ENCODE measurements at places on chromosomes 11 and 22.

DNA sequence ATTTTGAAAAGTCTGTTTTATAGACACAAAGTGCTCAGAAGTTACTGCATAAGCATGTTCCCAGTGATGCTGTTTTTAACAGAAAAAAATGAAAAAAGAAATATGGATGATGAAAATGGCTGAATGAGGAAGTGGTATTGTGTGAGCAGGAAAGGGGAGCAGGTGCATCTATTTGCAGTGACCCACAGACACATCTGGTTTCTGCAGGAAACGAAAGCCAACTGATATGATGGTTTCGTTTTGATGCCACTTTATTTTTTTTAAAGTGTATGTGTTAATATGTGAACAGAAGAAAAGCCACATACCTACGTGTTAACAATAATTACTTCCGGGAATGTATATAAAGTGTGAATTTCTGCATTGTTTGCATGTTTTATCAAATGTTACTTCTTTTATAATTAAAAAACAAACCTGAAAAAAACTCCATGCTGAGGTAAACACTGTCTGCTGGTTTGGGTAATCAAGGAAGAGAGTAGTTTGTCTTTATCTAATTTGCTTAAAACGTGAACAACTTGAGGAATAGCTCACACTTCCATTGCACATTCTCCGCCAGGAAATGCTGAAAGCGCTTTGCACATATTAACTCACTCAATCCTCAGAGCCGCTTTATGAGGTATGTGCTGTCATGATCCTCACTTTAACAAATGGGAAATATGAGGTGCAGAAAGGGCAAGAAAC is 1335.9 kb downstream of the TBC1D22A start:
- DNase-seq = no peak

DNA sequence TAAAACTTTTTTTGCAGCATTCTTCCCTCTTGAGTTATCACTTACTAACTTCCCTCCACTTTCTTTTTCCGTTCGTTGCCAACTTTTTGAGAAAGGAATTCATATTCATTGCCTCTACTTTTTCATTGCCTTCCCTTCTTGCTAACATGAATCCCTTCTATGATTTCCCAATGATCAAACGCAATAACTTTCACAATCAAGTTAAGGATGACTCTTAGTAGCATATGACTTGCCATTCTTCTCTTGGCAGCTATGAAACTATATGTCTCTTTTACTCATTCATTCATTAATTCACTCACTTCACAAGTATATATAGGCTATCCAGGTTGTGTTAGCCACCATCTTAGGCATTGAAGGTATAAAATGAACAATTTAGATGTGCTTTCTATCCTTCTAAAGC is 16.6 kb upstream of the ARHGAP20 start:
- DNase-seq = no peak

DNA sequence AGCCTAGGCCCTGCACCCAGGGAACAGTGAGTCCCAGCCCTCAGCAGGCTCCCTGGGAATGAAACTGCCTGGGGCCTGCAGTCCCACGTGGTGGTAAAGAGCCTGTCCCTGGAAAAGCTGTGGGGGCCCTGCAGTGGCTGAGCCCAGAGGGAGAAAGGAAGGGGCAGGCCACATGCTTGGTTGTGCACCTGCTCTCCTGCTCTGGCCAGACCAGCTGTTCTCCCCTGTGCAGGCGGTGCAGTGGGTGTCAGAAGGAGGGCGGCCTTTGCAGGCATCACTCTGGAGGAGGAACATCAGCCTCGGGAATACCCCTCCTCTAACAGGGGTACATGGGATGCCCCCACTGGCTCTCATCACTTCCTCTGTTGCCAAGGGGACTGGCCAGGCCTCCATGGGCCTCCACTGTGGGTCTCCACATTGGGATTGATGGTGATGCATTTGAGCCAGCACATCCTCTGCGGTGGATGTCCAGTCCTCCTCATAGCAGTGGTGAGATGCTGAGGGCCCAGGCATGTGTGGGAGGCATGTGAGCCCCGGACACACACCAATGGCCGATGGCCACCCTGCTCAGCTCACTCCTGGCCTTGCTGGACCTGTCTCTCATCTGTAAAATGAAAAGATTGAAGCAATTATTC is 690.4 kb downstream of the BRD1 start:
- no peak for DNase-seq

- no peak for DNase-seq
Measured at GRCh38 chr11:61072316-61073109, 29.8 kb upstream of the CD5 start.

DNA sequence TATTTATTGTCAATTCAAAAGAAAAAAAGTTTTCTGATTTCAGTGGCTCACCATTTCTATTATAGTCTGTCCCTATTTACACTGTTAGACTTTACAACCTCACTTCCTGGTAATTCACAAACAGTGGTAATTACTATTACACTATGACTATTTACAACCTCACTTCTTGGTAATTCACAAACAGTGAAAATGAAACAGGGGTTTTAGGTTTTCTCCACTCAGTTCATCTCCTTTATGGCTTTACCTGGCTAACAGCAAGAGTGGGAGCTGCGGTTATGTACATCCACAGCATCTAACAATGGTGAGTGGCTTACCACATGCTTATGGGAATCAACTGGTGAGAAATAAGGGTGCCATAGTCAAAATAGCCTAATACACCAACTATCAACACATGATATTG is 166.4 kb downstream of the CASP12 start:
- DNase-seq = no peak

GRCh38 chr11:100890789-100891188 is 203.7 kb downstream of the ARHGAP42 start:
- DNase-seq = no peak

DNA sequence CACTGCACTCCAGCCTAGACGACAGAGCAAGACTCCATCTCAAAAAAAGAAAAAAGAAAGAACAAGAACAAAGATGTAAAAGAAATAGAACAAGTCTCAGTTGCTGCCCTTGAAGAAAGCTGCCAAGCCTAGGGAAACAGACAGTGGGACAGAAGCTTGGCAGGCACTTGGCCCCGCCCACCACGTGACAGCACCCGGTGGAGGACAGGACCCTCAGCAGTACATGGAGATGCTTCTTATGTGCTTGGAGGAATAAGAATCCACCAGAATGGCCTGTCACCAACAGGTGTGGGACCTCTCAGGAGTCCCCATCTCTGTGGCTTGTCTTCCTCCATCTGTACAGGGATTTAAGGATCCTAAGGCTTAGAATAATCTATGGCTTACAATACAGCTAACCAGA is 7.6 kb upstream of the TMPRSS6 start:
- no peak for DNase-seq

GRCh38 chr11:116930177-116930576 is 92.8 kb upstream of the APOA1 start:
- DNase-seq = peak; percentile 60

GRCh38 chr11:113419454-113420003 is 31.9 kb downstream of the ANKK1 start:
- no peak for DNase-seq

DNA sequence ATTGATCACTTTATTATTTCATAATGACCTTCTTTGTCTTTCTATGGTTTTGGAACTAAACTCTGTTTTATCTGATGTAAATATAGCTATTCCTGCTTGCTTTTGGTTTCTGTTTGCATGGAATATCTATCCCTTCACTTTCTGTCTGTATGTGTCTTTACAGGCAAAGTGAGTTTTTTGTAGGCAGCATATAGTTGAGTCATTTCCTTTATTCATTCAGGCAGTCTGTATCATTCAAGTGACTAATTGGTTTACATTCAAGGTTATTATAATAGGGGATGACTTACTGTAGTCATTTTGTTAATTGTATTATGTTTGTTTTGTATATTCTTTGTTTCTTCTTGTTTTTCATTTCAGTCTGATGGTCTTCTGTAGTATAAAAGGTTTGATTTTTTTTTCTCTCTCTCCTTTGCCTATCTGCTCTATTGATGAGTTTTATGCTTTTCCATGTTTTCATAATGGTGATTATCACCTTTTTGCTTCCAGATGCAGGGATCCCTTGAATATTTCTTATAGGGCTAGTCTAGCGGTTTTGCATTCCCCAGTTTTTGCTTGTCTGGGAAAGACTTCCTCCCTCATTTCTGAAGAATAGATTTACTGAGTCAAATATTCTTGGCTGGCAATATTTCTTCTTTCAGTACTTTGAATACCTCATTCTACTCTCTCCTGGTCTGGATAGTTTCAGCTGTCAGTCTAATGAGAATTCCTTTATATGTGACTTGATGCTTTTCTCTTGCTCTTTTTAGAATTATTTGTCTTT is 50.4 kb downstream of the GDPD4 start:
- DNase-seq = no peak

- no peak for DNase-seq
Measured at GRCh38 chr22:44328762-44329161, 16.0 kb upstream of the SHISAL1 start.

DNA sequence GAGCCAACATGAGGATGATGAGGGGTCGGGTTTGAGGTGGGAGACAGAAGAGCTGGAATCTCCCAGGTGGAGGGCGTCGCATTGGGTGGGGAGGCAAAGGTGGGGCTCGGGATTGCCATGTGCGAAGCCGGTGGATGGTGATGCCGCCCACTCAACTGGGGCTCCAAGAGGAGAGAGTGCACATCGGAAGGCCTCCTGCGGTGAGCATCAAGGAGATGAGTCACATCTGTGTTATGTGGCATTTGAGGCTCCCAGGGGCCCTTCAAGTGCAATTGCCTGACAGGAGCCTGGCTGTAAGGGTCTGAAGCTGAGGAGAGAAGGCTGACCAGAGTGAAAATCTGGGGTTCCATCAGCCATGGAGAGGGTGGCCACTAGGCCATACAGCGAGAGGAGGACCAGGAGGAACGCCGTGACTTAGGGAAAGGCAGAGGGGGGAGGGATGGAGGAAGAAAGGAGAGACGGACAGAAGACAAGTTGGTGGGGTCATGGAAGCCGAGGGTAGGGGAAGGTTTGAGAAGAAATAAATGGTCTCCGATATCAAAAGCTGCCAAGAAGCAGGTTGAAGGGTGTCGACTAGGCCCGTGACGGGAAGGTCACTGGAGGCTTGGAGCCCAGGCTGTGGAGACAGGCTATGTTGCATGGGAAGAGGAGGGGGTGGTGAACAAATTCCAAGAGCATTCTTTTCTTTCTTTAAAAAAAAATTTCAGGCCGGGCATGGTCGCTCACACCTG is 21.3 kb downstream of the RASD2 start:
- no peak for DNase-seq

- DNase-seq = no peak
Measured at GRCh38 chr11:63007920-63008319, 7.7 kb downstream of the SLC22A8 start.

- peak; percentile 76 for DNase-seq
Measured at GRCh38 chr11:57251491-57252104, 14.5 kb upstream of the APLNR start.

- DNase-seq = no peak
Measured at GRCh38 chr11:72116019-72116755, 3.7 kb upstream of the ANAPC15 start.

DNA sequence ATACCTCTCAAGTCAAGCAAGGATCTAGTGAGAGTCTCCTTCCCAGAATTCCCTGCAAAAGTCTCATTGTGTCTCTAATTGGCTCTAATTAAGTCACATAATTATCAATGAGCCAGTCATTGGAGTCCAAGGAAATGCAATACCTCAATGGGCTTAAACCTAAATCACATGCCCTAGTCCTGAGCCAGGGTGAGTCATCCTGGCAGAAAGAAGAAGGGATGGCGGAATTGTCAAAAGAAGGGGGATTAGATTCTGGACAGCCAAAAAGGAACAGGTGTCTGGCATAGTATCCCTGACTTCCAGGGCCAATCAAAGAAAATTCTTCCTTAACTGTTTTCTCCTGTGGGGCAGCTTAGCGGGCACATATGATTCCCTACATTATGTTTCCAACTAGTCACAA is 25.1 kb upstream of the LDLRAD3 start:
- no peak for DNase-seq

DNA sequence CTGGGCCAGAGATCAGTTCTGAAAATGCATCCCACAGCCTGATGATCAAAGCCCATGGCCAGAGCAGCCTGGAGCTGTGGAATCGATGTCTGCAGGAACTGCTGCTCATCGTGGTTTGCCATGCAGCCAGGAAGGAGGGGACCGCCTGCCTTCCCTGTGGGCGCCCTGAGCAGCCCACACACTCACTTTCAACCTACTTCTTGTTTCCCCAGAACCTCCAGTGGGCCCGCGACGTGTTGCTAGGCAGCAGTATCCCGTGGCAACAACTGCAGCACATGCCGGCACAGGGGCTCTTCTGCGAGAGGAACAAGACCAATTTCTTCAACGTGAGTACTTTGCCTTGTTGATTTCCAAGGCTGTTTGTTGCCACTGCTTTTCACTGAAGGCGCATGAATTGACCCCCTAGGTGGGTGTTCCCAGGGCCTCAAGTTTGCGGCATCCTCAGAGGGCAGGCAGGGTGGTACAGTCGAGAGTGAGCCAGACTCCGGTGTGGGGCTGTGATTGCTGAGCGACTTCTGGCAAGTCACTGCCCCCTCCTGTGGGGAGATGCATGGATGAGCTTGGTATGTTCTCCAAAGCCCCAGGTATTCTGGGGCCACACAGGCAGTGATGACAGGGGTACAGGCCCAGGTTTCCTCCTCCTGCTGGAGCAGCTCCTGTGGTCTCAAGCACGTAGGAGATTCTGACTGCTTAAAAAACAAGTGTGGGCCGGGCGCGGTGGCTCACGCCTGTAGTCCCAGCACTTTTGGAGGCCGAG is 47.0 kb upstream of the SUSD2 start:
- peak; percentile 74 for DNase-seq

- DNase-seq = no peak
Measured at GRCh38 chr22:30045901-30046715, 34.2 kb upstream of the HORMAD2 start.

DNA sequence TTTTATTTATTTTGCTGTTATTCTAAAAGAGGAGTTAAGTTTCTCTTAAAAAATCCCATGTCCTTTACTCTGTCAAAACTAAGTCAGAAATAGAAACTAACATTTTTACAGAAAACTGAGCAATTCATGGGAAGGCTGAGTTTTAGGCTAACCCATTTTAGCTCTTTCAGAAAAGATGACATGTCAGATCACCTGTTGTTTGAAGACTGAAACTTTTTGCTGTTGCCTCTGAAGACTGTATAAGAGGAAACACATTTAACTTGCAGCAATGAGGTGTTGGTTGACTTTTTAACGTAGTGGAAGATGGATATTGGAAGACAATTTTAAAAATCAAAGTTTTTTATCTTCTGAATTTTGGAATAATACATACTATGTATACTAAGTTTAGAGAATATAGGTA is 115.4 kb downstream of the METTL15 start:
- no peak for DNase-seq

DNA sequence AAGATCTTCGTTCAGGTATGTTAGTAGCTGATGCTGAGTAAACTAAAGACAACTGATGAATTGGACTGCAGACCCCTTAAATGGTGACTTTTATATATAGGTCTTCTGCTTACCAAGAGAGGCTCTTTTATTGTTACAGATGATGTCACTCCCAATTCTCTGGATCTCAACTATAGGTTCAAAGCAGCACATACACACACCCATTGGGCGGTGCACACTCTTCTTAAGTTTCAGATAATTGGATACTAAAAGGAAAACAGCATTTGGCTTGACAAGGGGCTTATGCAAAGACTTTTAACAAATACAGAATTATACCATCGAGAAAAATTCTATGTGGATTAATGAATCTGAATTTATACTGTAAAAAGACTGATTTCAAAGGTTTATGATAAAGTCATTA is at the start of gene PTH:
PTH (minus strand) TSS at position 69 of the 400 bp plus-strand sequence. CDS start 3,142 bp downstream, outside the sequence.
- no peak for DNase-seq

- DNase-seq = no peak
Measured at GRCh38 chr11:86346513-86346912, 28.2 kb upstream of the CCDC81 start.

Measured in lung (tissue), 17 donors.